ENCODE measurements at places on chromosomes 6 and 20.
A peak's percentile ranks its signal among the peaks of the same experiment; 100 is the strongest.

DNA sequence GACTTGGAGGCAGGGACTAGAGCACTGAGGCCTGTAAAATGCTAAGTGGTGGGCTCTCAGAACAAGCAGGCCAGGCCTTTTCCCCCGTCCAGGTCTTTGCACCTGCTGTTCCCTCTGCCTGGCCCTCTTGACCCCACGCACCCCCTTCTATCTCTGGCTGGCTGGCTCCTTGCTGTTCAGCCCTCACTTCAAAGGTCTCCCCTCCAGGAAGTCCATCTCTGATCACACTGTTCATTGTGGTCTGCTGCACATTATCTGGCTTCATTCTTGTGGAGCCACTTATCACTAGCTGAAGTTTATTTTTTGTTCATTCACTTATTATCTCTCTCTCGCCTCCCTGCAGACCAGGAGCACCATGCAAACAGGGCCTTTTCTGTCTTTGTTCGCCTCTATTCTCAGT, 24.5 kb downstream of the SLC13A3 start:
- DNase-seq: no peak

GRCh38 chr20:14383335-14383734, 45.9 kb upstream of the FLRT3 start:
- no peak for DNase-seq

DNA sequence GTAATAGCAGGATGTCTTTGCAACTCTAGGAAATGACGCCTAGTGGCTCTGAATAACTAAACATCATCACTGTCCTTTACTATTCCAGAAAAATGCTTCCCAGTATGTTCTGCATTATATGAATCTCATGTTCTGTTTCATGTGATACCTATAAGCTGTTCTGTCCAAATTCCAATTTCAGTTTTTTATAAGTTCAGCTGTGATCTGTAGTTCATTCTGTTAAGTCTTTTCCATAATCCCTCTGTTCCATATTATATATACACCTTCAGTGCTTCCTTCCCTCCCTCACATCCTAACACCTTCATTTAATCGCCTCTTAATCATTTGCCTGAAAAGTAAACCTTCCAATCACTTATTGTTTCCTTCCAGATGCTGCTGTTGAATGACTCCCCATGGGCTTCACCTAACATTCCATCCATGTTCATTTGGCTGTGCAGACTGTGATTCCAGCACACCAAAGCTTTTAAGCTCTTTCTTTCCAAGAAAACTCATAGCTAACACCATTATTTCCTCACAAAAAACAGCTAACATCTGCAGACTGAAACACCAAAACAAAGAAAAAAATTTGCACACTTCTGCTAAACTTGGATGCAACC, 18.6 kb downstream of the HMGCLL1 start:
- DNase-seq: no peak

- no peak for DNase-seq
These were observed 58.5 kb downstream of the RBM38 start for GRCh38 chr20:57449398-57450354.

DNA sequence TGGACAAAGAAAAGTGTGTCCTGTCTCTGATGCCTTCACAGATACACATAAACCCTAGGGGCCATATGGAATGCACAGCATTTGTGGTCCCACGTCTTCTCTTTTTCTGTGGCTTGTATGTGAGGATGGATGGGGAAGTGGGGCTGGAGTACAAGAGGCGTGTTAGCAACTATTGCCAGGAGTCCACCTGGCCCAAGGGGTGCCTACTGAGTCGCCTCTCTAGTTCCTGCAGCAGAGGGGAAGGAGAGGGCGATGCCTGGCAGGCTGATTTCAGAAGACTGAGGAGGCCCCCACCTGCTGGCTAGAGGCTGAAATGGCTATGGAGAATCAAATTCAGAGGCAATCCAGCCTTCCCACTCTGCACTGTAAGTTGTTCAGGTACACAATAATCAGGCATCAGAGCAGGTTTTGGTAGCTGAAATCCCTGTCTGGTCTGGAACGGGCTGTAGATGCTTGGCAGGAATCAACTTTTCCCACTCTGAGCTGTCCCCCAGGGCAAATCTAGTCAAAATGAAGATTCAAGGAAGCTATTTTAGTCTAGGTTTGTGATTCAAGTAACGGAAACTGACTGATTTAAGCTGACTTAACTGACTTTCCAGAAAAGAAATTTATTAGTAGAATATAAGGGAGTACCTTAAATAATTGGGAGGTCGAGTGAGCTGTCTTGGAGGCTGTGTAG, 14.9 kb upstream of the PPARD start:
- DNase-seq: peak; percentile 77

GRCh38 chr20:31943052-31943471, 8.8 kb downstream of the PDRG1 start:
- DNase-seq: no peak

DNA sequence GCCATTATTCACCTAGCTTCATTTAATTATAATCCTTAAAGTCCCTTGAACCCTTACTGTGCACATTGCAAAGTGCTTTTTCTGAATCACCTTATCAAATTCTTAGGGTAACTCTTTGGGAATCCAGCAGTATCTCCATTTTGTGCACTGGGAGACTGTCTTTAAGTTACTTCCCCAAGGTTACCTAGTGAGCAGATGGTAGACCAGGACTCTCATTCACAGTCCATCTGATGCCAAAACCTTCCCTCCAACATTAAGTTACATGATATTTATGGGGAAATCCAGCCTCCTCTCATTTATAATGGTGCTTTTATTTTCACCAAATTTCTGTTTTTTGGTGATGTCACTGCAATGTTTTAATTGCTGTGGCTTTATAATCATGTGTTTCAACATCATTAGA, 75.7 kb downstream of the NCOA7 start:
- DNase-seq: no peak

DNA sequence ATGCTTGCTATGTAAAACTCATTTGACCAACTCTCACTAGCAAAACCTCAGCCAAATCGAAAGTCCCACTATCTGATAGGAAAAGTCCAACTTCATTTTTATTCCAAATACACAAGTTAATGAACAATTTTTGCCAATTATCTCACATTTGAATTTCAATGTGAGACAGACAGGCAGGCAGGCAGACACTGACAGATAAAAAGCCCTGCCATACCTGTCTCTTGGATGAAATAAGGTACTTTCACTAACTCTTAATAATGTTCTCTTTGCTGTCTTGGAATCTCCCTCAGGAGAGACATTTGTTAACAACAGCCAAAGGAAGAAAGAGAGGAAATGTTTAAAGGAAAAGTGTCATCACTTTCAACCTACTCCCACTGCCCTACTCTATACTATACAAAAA, 82.0 kb downstream of the RNGTT start:
- no peak for DNase-seq

DNA sequence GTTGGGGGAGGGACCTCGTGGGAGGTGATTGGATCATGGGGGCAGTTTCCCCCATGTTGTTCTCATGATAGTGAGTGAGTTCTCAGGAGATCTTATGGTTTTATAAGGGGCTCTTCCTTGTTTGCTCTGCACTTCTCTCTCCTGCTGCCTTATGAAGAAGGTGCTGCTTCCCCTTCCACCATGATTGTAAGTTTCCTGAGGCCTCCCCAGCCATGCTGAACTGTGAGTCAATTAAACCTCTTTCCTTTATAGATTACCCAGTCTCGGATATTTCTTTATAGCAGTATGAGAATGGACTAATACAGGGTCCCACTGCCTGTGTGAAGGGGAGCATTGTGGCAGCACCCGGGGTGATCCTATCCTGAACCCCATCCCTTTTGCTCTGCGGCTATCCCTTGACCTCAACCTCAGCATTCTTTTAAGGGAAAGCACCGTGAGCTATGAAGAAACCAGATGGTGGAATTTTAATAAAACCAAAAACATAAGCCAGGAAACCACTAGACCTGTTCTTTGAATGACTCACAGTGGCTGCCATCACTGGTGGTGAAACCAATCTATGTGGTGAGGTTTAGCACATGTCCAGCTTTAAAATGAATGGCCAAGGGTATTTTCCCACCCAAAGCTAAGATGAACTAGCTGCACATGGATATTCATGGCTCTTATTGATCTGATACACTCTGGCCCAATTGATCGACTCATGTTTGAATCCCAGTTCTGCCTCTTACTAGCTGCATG, 62.2 kb downstream of the ZDHHC14 start:
- DNase-seq: peak; percentile 37

DNA sequence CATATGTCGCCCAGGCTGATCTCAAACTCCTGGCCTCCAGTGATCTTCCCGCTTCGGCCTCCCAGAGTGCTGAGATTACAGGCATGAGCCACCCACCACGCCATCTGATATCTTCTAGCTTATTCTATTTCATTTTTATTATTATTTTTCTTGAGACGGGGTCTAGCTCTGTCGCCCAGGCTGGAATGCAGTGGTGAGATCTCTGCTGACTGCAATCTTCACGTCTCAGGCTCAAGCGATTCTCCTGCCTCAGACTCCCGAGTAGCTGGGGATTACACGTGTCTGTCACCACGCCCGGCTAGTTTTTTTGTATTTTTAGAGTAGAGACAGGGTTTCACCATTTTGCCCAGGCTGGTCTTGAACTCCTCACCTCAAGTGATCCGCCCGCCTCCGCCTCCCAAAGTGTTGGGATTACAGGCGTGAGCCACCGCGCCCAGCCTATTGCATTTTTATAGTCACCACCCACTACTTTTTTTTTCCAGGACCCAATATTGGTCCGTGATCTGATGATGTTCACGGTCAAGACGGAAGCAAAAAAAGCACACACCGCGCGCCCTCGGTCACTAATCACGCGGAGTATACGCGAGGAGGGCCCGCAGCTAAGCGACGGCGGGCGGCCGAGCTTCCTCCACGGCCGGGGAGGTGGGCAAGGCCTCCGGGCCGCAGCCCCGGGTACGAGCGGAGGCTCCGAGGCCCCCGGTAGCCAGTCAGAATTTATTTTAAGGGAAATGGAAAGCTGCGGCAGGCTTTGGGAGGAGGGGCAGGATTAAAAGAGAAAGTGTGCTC, 1.1 kb upstream of the LSM14B start:
- DNase-seq: no peak

DNA sequence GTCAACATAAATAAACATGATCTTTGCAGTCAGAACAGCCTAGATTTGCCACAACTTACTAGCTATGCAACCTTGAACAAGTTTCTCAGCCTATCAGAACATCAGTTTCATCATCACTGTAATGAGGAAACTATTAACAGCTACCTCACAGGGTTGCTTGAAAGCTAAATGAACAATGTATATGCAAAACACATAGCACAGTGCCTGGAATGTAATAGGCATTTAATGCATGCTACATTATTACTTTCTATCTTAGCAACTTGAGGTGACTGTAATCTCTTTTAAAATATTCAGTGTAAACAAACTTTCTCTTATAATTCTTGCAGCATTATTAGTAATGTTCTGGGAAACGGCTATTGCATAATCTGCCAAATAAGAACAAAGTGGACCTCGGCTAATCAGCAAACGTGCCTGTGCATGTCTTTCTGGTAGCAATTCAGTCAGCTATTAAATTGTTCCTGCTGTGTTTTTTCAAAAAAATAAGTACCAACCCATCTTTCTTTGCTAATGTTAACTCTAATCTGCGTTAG, 61.5 kb downstream of the SYNE1 start:
- no peak for DNase-seq

DNA sequence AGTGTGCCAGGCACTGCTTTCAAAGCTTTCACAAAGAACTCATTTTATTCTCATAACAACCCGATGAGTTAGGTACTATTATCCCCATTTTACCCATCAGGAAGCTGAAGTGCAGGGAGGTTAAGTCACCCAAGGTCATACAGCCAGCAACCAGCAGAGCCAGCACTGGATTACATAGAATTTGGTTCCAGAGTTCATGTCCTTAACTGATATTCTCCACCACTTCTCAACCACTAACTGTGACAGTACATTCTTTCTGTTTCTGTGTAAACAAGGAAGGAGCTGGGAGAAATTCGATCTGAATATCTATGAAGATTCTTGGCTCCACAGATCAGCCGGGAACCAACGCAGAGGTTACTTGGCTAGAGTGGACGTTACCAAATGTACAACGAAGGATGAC, 98.0 kb downstream of the KIF16B start:
- DNase-seq: no peak

DNA sequence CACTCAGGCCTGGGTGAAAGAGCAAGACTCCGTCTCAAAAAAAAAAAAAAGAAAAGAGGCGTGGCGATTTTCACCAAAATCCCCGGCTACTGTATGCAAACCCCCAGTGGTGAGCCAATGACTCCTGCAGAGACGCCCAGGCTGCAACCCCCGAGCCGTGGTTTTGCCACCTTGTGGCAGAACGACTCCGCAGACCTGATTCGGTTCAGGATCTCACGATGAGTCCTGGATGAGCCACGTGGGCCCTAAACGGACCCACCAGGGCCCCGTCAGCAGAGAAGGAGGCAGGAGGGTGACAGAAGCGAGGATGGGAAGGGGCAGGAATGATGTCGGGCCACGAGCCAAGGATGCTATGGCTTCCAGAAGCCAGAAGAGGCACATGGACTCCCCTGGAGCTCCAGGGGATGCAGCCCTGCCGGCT, 42.5 kb downstream of the SLC2A4RG start:
- peak; percentile 22 for DNase-seq

DNA sequence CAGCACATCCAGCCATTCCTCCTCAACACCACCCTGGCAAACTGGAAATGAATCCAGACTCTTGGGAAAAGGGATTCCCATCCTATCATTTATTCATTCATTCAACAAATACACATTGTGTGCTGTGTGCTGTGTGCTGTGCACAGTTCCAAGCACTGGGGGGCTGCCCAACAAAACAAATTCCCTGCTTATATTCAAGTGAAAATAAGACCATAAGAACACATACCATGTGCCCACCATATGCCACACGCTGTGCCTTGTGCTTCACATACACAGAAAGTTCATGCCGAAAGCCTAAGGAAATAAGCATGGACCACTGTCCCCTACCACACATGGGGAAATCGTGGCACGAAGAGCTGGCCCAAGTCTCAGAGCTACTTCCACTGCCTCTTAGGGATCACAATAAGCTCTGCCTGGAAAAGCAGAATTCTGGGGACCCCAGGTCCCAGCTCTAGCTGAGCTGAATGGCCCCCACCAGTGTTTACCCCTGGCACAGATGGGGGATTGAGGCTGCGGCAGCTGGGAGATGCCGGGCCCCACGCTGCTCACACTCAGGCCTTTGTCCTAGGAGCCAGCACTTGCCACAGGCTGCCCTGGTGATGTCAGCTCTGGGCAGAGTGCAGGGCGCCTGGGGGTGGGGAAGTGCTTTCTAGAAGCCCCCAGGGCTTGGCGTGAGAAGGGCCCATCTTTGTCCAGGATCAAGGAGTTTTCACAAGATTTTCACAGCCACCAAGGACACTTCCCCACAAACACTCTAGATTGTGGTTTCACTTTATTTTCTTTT, 99.6 kb downstream of the PREX1 start:
- DNase-seq: no peak

DNA sequence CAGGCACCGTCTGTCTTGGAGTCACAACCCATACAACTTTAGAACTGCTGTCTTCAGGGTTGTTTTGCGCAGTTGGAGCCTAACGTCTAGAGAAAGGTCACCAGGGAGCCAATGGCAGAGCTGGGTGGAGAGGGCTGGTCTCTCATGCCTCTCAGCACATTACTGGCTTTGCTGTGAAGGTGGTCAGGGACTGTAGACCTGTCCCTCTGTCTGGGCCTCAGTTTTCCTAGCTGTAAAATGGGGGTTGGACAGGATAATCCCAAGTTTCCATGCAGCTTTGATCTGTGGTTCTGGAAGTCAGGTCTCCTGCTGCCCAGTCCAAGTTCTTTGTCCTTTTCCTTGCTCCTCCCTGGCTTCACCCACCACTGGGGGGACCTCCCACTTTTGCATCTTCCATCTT, 52.2 kb upstream of the EPB41L1 start:
- DNase-seq: no peak

Measured in activated T-cell treated with anti-CD3 and anti-CD28 coated beads, Interleukin-2, amount 50 U/mL, for 72 hours (primary cell).